Stimulated activated CD4-positive, alpha-beta T cell treated with anti-CD3 and anti-CD28 coated beads, TNF-alpha, amount 100 ng/mL, for 1 hour (primary cell): ENCODE measurements at places on chromosomes 1 and 21.

- no peak for DNase-seq
Measured at GRCh38 chr1:150061632-150062101, 5.9 kb upstream of the VPS45 start.

DNA sequence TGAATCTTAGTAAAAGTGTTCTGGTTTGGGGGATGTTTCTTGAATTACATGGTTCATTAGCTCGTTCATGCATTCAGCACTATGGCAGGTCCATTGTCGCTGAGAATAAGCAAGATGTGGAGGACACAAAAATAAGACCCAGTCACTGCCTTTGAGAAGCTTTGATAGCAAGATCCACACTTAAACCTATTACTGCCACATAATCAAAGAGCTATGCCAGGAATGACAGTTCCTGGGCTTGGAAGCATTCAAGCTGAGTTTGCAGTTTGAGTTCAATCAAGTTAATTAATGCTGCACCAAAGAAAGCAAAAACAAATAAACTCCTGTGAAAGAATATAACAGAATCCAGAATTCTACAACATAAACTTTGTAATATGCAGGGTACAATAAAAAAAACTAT is 131.8 kb downstream of the MIS18A start:
- DNase-seq: no peak

GRCh38 chr1:245860657-245861544 is 646.2 kb downstream of the SMYD3 start:
- no peak for DNase-seq

- DNase-seq: no peak
Measured at GRCh38 chr1:229248821-229249817, 21.8 kb upstream of the RAB4A start.

DNA sequence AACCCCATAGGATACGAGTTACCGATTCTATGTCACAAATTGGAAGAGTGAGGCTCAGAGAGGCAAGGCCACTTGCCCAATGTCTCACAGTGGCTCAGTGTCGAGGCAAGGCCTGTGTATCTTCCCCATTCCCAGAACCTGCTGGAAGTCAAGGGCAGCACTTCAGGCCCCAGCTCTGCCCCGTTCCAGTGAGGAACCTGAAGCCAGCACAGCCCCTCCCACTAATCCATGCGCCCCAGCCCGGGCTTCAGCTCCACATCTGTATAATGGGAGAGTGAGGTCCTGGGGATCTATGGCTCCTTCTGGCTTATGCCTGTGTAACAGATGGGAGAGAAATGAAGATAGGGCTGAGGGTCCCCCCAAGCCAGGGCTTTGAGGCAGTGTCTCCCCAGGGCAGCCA is 56.3 kb downstream of the CASZ1 start:
- DNase-seq: no peak

DNA sequence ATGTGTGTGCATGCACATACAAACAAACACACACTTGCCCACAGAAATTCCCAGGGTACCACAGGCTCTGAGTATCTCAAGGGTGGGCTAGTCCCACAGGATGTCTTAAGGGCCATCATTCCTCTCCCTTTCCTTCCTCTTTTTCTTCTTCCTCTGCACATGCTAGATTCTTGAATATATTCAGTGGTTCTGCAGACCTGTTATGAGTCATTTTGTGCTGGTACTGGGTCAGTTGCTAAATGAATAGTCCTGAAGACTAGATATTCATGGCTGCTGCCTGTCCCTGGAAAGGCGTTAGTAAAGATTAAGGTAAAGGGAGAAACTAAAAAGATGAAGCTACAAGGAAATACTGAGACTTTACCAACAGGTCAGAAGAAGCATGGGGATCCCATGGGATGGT is 256.7 kb upstream of the KIAA0040 start:
- no peak for DNase-seq

DNA sequence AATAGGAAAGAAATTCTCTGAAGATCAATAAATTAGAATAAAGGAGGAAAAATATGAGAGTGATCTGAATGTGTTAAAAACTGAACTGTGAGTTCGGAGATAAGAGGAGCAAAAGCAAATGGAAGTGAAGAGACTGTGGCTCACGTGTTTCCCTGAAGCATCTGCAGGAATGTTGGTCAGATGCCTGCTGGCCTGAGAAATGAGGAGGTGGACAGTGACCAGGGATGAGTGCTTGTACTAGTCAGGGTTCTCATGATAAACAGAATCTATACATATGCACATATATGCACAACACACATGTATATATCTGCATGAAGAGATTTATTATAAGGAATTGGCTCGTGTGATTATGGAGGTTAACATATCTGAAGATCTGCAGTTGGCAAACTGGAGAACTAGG is 103.4 kb upstream of the TIAM1 start:
- no peak for DNase-seq

- DNase-seq: no peak
Measured at GRCh38 chr1:78223417-78224215, 177.8 kb downstream of the GIPC2 start.

- no peak for DNase-seq
Measured at GRCh38 chr1:231201979-231202633, 38.9 kb upstream of the GNPAT start.

GRCh38 chr1:53583868-53584776 is 124.9 kb downstream of the DMRTB1 start:
- no peak for DNase-seq
